ENCODE measurements at places on chromosomes 7 and 10.

DNA sequence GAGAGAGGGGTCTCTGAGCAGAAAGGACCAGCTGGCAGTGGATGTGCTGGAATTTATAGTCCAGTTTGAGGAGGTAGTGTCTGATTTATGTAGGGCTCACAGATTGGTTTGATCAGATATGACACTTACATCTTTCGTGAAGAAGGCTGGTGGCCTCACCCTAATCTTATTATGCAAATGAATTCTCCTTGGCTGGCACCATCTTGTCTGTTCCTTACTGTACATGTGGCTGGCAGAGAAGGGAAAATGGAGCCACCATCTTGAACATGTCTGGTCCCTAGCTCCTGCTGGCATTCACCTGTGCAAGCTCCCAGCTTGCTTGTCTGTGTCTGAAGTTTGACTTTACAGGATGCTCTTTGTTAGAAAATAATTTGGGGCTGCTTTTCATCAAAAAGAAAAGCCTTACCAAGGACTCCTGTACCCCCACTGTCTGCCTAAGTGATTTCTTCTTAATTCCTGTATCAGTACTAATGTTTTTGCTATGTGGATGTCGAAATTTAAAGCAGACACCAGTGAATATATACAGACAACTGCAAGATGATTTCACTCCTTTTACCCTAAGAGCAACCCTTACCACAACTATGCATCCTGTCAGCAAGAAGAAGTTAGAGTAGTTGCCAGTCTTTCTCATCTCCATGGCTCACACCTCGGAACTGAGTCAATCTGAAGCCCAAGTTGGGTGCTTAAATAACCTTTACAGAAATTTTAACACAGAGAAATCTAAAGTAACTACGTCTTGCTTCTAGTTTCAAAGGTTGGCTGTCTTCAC, 322.0 kb upstream of the SEMA3D start:
- no peak for DNase-seq

- DNase-seq, result no peak
Measured at GRCh38 chr10:48639632-48640031, 34.8 kb upstream of the ARHGAP22 start.

GRCh38 chr10:62744136-62744535, 60.4 kb upstream of the ADO start:
- DNase-seq, result no peak

DNA sequence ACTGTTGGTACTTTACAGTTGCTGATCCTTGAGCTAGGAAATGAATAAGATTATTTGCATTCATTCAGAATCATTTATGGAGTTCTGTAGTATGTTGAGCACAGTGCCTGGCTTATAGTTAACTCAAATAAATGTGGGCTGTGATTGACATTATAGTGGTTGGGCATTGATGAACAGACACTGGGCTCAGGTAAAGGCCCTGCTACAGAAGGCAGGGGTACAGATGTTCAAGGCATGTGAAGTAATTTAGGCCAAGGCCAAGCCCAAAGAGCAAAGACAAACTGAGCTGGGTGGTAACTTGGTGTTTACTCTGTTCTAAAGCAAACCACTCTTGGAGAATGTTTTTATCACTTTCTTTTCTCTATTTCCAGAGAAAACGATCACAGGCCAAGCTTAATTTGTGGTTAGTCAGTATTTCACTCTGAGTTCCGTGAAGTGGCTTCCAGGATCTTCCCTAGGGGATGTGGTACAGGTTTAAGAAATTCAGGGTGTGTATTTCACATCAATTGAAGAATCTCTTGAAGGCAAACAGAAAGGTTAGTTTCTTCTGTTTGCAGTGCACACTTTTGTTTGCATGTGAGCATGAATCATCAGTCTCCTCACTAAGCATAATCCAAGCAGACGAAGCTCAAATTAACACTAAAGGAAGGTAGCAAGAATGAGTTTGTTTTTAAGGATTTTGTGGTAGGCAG, 113.9 kb upstream of the PRR15 start:
- DNase-seq, result no peak

- DNase-seq, result no peak
Measured at GRCh38 chr7:107938456-107939250, 47.7 kb downstream of the DLD start.

- DNase-seq, result no peak
Measured at GRCh38 chr10:19843487-19843886, 27.3 kb downstream of the PLXDC2 start.

- DNase-seq, result no peak
Measured at GRCh38 chr10:86137561-86137960, 229.0 kb downstream of the GRID1 start.

- no peak for DNase-seq
Measured at GRCh38 chr10:4470231-4470835, 355.7 kb upstream of the AKR1E2 start.

GRCh38 chr10:114607358-114607998, 50.6 kb downstream of the ABLIM1 start:
- DNase-seq, result no peak

- no peak for DNase-seq
Measured at GRCh38 chr7:80619741-80620140, 18.7 kb upstream of the CD36 start.

- no peak for DNase-seq
Measured at GRCh38 chr10:103816431-103816830, 38.9 kb downstream of the SH3PXD2A start.

- DNase-seq, result no peak
Measured at GRCh38 chr10:95604630-95605029, 43.5 kb upstream of the SORBS1 start.

DNA sequence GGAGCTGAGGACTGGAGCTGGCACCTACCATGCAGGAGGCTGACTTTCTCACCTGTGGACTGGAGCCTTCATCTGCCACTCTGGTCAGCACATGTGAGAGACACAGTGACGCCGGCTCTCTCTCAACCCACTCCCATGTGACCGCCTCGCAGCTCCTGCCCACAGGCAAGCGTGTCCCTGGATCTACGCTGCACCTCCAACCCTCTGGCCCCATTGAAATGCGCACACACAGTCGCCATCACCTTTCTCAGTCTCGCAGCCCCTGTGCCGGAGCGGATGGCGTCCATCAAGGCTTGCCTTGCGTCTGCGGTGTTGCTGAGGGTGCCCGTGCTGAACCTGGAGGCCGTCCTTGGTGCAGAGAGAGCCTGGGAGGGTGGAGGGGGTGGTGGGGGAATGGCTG, 242.2 kb upstream of the GRB10 start:
- no peak for DNase-seq
